ENCODE measurements at places on chromosomes 6 and 20. TPM values are rescaled to one million over a fixed set of nuclear protein-coding genes. Genes with fewer than 3 reads are reported as not detected.

GRCh38 chr6:7882505-7883257 is 27.9 kb downstream of the TXNDC5 start:
- no peak for DNase-seq

DNA sequence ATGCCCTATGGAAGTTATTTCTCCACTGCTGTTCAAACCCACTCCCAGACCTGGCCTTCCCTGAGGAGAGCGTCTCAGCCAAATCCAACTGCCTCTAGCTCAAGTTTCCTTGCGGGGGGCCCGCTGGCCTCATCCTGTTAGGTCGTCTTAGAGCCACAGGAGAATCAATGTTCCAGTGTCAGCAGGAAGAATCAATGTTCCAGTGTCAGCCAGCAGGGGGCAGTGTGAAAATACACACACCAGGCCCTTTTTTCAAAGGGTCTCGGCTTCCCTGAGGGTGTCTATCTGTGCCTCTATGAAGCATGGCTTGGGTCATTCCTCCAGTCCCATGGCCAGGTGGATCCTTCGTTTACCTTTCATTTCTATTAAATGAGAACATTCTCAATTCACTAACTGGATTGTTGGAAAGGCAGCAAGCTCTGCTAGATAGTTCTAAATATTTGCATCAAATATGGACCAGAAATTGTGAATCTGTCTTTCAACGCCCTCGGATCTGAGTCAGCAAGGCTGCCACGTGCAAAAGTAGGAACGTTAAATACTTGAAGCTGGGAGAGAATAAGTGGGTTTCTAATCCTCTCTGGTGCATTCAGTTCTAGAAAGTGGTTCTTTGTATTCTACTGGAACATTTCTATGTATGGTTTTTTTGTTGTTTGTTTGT is 19.2 kb downstream of the PRND start:
- peak; percentile 75 for DNase-seq

GRCh38 chr6:98827295-98828159 is 6.8 kb upstream of the POU3F2 start:
- peak; percentile 65 for DNase-seq

DNA sequence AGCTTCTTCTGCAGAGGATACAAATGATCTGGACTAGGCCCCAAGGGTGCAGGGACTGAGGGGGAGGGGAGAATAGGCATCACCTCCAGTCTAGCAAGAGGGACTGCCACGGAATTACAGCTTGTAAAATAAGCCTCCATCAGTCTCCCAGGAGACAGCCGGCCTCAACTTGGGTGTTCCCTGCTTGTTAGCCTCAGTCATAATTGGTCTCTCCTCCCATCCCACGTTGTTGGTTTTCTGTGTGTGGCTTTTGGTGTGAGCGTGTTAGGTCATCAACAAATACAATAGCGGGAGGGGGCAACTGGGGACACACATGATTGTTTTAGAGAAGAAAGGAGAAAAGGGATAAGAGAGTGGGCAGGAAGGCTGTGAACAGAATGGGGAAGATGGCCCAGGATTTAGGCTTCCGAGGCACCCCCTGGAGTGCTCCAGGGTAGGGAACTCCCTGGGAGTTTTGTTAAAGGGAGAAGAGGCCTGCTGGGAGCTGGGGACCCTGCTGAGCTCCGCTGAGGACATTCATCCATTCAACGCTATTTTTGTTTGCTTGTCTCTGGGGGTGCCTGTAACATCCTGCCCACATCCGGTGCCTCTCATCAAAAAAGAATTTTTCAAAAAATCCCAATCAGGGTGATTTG is 9.2 kb downstream of the FOXA2 start:
- no peak for DNase-seq

GRCh38 chr20:62929051-62929538 is 2.8 kb upstream of the DIDO1 start:
- DNase-seq = peak; percentile 25

- DNase-seq = no peak
These were observed 17.0 kb downstream of the CCDC167 start for GRCh38 chr6:37482606-37483251.

GRCh38 chr6:21033575-21034026 is 499.3 kb downstream of the CDKAL1 start:
- no peak for DNase-seq

DNA sequence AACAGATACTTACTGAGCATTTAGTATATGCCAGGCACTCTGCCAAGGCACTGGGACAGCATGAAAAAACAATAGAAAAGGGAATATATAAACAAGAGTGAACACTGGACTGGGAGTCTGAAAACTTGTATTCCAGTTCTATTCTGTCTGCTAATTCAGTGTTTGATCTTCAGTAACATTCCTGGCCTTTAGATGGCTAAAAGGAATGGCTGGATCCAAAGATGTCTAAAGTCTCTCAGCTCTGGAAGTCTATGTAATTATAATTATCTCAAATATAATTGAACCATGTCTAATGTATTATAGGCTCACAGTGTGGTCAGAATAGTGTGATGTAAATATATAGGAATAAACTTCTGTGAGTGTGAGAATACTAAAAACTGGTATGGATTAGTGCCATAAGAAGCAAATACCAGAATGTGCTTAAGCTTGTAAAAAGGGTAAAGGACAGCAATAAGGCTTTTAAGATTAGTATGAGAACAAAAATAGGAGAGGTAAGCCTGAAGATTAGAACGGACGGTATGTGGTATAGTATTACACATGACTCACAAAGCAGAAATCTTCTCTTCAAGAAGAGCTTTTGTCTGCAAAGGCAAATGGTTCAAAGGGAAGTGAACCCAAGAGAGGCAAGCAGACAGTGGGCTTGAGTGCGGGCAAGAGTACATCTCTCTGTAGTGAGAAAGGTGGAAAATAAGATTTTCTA is 68.5 kb downstream of the TMEM200A start:
- DNase-seq = no peak

GRCh38 chr6:91590191-91590590 is 1003.3 kb upstream of the MAP3K7 start:
- no peak for DNase-seq

DNA sequence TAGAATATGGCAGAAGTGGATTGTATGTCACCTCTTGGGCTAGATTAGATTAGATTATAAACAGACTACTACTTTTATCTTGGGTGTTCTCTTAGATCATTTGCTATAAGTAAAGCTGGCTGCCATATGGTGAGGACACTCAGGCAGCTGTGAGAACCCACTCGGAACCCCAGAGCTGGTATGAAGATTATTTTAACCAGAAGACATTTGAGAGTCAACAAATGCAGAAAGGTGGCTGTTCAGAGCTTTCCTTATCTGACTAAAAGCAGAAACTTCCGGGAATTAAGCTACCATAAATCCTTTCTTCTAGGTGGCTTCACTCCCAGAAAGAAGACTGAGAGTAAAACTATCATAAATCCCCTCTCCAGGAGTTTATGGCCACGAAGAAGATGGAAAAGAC is 91.9 kb downstream of the RNGTT start:
- no peak for DNase-seq

DNA sequence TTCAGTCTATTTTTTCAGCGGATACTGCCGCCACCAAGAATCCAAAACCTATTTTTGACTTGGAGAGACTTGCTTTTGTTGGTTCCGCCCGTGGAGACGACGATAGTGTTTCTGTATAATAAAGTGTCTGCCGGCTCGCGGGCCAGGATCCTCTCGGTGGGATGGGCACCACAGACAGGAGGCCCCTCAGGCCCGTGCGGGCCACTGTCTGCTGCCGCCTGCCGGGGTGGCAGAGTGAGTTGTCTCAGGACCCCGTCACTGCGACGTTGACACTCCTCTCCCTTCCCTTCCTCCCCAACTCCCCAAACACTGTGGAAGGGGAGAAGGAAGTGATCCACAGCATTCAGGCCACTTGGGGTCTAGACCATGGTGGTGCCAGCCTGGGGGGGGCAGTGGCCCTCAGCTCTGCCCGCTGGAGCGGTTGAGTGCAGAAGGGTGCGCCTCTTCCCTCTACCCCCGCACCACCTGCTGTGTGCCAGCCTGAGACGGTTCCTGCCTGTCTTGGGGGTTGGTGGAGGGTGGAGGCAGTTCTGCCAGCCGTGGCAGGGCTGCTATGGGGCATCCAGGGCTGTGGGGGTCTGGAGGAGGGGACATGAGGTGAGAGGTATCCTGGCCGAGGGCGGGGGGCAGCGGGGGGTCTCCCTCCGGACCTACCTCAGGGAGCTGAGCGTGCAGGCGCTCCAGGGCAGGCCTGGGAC is 17.5 kb downstream of the RBM38 start:
- no peak for DNase-seq

DNA sequence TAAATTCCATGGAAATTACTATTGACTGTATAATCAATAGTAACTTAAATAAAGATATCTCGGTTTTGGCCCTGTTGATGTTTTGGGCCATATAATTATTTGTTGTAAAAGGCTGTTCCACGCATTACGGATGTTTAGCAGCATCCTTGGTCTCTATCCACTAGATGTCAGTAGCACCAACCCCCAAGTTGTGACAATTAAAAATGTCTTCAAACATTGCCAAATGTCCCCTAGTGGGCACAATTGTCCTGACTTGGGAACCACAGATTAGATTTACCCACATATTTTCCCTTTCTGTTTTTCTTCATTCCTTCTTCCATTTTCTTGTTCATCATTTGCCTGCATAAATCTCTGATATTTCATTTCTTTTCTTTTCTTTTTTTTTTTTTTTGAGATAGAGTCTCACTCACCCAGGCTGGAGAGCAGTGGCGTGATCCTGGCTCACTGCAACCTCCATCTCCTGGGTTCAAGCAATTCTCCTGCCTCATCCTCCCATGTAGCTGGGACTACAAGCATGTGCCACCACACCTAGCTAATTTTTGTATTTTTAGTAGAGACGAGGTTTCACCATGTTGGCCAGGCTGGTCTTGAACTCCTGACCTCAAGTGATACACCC is 13.6 kb upstream of the WFDC8 start:
- DNase-seq = peak; percentile 14

DNA sequence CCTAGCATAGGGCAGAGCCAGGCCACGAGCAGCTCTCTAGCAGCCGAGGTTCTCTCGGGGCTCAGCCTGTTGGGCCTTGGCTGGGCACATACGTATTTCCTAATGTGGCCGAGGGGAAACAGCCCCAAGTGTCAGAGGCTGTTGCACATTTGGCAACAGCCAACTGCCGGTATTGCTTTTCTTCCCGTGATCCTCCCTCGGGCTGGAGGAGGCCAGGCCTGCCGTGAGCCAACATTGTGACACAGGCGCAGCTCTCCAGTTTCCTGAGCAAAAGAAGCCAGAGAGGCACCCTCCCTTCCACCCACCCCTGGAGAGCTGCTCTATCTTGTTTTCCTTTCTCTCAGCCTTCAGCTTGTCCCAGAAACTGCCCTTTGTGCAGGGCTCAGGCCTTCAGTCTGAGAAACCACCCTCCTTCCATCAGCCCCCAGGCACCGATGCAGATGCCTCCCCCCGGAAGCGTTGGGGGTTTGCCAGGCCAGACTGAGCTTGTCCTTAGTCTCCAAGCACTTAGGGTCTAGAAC is 5.1 kb upstream of the BPI start:
- DNase-seq = no peak

DNA sequence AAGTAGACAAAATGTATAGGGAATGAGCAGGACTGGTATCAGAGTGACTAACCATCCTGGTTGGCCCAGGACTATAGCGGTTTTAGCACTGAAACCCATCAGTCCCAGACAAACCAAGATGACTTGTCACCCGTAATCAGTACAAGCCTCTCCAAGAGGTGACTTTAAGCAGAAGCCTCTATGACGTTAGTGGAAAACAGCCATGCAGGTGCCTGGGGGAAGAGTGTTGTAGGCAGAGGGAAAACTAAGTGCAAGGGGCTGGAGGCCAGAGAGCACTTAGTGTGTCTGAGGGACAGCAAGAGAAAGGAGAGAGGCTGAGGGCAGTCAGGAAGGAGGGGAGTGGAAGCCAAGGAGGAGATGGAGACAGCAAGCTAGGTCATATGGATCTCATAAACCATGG is 2.1 kb downstream of the SGK2 start:
- no peak for DNase-seq

- DNase-seq = no peak
These were observed 80.0 kb upstream of the ATXN1 start for GRCh38 chr6:16841241-16841640.

GRCh38 chr6:26044140-26045064 is 42.8 kb upstream of the HFE start:
- DNase-seq = no peak

Gene SLC13A3
- 6.1 TPM for total RNA-seq

Gene KCNQ2
- total RNA-seq = 157 TPM

Gene CFAP206
- total RNA-seq = 0.86 TPM

Gene RHAG
- total RNA-seq = not detected

Gene MCM3
- 210 TPM for total RNA-seq

Gene HAO1
- not detected for total RNA-seq

Gene GCM1
- 0.16 TPM for total RNA-seq

Gene PAK5
- total RNA-seq = 1.8 TPM

Gene MACROD2
- 6.4 TPM for total RNA-seq

Gene MYLK2
- 1.6 TPM for total RNA-seq

Gene IL17F
- total RNA-seq = not detected

Gene C6orf118
- 8.2 TPM for total RNA-seq

Gene DLL1
- total RNA-seq = 59.8 TPM
